ENCODE measurements at places on chromosomes 2 and 18.

DNA sequence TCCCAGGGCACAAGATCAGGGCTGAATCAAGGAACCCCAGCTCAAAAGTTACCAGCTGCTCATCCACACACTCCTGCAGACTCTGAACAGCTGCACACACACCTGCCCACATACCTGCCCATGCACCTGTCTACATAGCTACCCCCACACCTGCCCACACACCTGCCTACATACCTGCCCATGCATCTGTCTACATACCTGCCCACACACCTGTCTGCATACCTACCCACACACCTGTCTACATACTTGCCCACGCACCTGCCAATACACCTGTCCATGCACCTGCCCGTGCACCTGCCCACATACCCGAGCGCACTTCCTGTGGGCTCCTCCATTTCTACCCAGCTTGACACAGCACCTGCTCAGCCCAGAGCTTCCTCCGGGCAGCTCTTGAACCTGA, 122.8 kb upstream of the AGAP1 start:
- peak; percentile 22 for DNase-seq

GRCh38 chr2:53708988-53709387, 58.6 kb upstream of the CHAC2 start:
- no peak for DNase-seq

DNA sequence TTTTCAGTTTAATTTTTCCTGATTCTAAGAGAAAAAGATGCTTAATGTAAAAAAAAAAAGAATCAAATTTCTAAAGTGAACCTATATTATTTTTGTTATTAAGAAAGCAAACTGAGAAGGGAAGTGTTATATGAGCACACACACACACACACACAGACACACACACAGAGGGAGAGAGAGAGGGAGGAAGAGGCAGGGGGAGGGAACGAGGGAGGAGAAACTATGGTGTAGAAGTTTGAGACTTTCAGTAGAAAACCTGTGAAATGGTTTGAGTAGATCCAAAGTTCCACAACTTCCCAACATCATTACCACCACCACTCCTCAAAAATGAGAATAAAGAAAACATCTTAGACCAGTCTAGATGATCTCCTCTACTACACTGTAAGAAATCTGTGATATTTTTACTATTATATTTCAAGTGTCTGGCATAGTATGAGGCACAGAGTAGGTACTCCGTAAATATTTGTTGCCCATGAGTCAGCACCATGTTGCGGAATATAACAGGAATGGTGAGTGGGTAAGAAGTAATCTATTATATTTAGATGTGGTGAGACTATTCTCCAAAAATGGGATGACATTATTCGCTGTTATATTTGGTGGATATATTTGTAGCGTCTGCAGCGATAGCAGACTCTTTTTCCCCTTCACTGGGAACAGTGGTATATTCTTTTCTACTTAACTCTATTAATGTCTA, 149.4 kb upstream of the DNMT3A start:
- no peak for DNase-seq

DNA sequence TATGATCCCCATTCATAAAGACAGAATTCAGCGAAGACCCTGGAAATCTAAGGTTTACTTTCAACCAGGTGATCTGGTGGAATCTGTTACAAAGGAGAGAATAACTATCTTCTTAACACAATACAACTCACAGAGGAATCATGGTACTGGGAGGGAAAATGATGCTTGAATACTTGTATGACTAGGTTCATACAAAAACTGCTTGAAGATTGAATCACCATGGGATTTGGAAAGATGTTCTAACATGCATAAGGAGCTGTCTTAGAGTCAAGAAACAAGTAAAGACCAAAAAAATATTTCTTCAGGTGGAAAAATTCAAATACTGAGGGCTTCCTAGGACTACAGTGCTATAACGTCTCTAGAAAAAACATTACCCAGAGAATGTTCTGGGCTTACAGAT, 32.2 kb downstream of the COL5A2 start:
- no peak for DNase-seq

DNA sequence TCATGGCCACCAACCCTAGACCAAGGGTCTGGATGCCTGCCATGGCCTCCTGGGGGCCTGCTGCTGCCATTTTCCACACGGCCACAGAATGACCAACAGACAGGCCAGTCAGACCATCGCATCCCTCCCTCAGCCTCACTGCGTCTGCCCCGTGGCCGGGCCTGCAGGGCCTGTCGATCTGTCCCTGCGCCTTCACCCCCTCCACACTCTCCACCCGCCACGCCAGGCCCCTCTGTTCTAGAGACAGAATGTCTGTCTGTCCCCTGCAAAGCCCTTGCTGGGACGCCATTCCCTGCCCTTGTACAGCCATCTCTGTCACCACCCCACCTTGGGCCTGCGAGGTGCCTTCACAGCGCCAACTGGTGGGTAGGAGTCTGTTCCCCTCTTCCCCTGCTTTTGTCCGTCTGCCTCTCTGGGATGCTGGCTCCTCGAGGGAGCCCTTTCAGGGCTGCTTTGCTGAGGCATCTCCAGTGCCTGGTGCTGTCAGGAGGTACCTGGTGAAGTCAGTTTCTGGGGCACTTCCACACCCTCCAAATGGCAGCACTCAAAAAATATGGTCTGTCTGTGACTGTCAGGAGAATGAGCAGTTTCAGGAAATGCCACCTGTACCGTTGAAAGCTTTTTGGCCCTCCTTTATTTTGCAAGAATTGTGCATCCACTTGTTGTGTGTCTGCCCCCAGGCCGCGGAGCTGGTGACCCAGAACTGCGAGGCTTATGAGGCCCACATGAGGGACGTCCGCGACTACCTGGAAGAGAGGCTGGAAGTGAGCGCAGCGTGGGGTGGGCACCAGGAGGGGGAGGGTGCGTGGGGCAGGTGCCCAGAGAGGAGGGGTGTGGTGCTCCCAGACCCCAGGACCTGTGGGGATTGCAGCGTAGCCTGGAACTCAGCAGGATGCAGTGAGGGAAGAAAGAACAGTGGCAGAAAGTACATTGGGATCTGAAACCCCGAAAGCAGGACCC, 6.7 kb upstream of the ESPNL start:
- DNase-seq = no peak

- DNase-seq = no peak
These were observed 647.7 kb upstream of the FSHR start for GRCh38 chr2:49801898-49802450.

GRCh38 chr2:189516546-189516945, 64.0 kb downstream of the SLC40A1 start:
- DNase-seq = no peak

DNA sequence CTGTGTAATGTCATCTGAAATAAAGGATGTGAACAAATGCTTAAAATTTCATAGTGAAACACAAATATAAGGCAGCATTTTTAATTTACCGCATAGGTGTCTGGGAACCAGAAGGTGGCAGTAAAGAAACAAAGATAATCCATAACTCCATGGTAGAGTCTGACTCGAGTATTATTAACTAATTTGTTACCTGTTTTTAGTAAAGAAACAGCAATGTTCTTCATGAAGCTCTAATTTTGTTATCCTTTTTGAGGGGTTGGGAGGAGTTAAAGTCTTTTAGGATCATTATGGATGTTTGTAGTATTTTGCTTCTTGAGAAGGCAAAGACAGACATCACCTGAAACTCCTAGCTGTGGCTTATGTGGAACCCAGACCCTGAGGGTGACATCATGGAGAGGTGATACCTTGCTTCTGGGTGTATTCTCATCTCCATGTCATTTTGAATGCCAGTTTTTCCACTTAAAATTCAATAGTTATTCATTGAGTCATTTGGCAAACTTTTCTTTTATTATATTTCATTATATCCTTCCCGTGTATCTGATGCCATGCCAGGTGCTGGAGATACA, 286.2 kb upstream of the EPAS1 start:
- DNase-seq = peak; percentile 24

GRCh38 chr2:136075476-136075875, 42.5 kb downstream of the CXCR4 start:
- no peak for DNase-seq

- DNase-seq = no peak
These were observed 414.4 kb upstream of the ETAA1 start for GRCh38 chr2:66982766-66983165.

DNA sequence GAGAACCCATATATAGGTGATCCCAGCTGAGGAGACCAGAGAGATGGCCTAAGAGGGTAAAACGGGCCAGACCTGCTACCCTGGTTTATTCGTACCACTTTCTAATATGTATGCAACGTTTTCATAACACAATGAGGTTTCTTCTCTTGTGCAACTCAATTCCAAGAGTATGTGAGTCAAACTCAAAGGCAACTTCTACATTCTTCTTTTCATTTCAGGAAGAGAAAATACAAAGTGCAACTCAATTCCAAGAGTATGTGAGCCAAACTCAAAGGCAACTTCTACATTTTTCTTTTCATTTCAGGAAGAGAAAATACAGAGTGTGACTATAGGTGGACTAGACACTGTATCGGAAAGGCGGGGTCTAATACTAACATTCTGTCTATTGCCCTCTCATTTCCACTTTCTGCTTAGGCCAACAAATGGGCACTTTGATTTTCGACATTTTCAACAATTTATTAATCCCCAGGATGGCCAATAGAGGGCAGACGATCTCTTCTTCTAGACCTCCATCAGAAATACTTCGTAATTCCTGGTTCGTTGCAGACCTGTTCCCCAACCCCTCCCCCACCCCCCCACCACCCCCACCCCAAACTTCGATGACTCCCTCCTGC, 3.7 kb upstream of the CRIM1 start:
- peak; percentile 19 for DNase-seq

GRCh38 chr2:95086017-95086416, 35.6 kb downstream of the MRPS5 start:
- DNase-seq = no peak

DNA sequence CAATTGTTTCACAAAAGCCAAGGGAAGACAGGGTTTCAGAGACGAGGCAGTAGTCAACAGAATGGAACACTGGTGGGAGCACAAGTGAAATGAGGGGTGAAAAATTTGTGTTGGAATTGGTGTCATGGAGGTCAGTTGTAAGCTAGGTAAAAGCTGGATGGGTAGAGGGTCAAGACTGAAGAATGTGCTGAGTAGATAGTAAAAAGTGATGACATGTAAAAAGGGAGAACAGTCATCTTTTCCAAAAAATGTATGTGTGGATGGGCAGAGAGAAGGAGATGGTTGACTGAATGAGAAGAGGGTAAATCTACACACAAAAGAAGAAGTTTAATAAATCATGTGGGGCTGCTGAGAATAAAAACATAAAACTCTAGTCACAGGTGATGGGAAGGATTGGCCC, 92.7 kb upstream of the COL3A1 start:
- no peak for DNase-seq

DNA sequence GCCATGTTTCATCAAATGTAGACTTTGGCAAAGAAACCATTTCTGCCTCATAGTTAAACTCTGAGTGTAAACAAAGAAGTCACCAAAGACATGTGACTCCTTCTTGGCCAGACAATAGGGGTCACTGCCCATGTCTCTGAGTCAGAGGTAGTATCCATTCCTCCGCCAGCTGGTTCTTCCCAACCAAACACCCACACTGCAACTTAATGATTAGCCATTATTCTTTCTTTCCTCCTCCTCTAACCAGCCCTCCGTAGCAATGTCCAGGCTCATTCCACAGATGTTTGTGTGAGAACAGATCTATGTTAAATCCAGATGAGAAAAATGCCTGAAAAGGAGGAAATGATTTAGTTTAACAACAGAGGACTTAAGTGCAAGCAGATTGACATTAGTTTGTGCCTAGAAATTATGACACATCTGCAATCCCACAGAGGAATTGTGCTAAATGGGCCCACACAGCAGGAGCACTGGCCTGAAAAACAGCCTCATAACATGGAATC, 127.9 kb upstream of the SH3BP4 start:
- no peak for DNase-seq

DNA sequence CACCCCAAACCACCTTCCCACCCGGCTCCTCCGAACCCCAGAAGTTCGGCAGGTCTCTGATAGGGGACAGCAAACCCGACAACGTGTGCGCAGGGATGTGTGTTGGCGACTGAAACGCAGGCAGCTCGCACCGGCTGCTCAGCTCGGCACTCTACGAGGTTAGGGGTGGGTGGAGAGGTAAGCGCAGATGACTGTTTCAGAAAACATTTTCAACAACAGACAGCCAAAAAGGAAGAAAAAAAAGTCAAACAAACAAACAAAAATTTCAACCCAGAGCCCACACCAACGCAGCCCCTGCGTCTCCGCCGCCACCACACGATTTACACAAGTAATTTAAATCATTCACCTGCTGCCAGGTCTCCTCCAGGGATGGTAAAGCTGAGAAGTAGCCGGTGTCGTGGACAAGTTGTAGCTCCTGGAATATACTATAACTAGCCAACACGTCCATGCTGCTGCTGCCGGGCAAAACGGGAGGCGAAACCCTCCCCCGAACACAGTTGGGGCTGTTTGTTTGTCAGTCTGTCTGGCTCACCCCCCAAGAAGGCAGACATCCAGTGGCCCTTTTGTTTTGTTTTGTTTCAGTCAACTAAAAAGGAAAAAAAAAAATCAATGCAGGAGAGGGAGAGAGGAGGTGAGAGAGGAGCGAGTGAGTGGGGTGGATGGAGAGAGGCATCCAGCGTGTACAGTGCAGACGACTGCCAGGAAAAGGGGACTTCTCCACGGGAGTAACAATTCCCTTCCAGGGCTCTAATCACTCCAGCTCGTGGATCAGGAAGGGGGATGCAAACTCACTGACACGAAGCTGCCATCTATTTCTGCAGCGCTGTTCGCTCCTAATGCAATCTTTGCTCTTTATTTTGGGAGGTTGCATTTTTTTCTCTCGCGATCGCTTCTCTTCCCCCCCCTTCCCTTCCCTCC, at the start of gene KLF7:
Gene KLF7 (minus strand): TSS at position 828 of the 918 bp plus-strand sequence. CDS start 380 bp downstream, at position 448.
- DNase-seq = no peak

- no peak for DNase-seq
These were observed 28.1 kb downstream of the CEP192 start for GRCh38 chr18:13019301-13019700.

DNA sequence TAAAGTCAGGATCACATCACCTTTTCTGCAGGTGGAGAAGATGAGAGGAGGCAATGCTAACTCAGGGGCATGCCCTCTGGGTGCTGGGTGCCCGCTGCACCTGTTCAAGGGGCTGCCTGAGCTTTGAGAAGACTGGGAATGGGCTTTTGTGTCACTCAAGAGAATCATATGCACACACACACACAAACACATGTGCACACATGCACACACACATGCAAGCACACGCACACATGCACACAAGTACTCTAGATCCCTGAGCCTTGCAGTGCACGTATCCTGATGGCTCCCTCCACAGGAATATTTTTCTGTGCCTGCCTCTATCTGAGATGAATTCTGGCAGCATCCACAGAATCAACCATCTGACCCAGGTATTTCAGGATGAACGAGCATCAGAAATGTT, 110.0 kb upstream of the TEX51 start:
- no peak for DNase-seq
